ENCODE measurements at places on chromosomes 16 and 17.

- DNase-seq = no peak
Observed at GRCh38 chr16:53529513-53529912, 26.5 kb upstream of the AKTIP start.

- DNase-seq = no peak
Observed at GRCh38 chr17:65418622-65419021, 142.8 kb downstream of the AXIN2 start.

GRCh38 chr17:1473170-1473569 is 17.1 kb upstream of the CRK start:
- DNase-seq = no peak

GRCh38 chr17:67324330-67324729 is 42.0 kb downstream of the PSMD12 start:
- no peak for DNase-seq

- DNase-seq = no peak
Observed at GRCh38 chr17:72145962-72146361, 25.1 kb downstream of the SOX9 start.

- no peak for DNase-seq
Observed at GRCh38 chr17:82979718-82980117, 99.7 kb upstream of the METRNL start.

- DNase-seq = no peak
Observed at GRCh38 chr16:74226338-74226954, 70.2 kb upstream of the PSMD7 start.

DNA sequence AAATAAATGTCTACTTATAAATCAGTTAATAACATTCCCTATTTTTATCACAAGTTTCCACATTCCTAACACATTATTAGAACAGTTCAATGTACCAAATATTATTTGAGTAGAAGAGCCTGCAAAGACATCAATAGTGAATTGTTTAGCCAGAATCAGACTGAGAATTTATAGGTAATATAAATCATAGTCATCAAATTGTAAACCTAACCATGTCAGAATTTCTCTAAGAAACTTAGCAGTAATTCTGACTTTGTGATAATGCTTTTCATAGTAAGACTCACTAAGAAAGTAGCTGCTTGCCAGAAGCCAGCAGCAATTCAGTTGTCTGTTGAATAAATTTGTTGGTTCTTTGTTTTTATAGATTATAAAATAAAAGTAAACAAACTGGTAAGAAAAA is 111.3 kb downstream of the USP32 start:
- DNase-seq = no peak

- DNase-seq = no peak
Observed at GRCh38 chr16:64089697-64090096, 1032.2 kb downstream of the CDH11 start.

GRCh38 chr16:74184839-74185238 is 111.8 kb upstream of the PSMD7 start:
- no peak for DNase-seq

- DNase-seq = no peak
Observed at GRCh38 chr16:67088551-67088950, 21.2 kb upstream of the PHAF1 start.

- peak; percentile 78 for DNase-seq
Observed at GRCh38 chr17:17391668-17392370, 85.0 kb upstream of the MED9 start.

DNA sequence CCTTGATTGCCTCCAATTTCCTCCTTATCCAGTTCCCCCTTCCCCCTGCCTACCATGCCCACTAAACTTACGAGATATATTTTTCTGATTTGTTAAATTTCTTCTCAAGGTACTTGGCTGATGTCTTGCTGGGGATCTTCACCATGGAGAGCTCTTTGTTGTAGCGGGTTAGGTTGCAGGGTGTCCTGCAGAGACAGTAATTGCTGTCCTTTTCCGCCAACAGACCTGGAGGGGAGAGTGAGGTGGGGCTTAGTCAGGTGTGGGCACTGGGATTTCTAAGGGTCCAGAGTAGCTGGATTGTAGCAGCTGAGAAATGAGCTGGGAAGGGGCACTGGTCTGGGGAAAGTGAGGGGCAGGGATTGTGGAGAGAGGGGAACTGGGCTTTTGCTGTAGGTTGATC is 32.1 kb downstream of the SPACA3 start:
- DNase-seq = no peak

DNA sequence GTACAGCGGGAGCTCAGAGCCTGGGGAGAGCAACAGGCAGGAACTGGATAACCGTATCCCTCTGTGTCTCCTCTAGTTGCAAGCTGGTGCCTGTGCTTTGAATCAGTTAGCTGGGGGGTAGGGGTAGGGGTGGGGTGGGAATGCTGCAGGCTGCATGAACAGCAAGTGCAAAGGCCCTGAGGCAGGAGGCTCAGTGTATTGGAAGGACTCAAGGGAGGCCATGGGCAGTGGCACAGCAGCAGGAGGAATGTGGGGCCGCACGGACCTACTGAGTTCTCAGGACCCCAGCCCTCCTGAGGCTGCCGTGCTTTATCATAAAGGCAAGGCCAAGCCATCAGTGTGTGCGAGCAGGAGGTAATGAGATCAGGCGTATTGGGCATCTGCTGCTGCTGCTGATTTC is 3.3 kb downstream of the KATNB1 start:
- no peak for DNase-seq

GRCh38 chr17:78197147-78197832 is 10.1 kb downstream of the AFMID start:
- no peak for DNase-seq

DNA sequence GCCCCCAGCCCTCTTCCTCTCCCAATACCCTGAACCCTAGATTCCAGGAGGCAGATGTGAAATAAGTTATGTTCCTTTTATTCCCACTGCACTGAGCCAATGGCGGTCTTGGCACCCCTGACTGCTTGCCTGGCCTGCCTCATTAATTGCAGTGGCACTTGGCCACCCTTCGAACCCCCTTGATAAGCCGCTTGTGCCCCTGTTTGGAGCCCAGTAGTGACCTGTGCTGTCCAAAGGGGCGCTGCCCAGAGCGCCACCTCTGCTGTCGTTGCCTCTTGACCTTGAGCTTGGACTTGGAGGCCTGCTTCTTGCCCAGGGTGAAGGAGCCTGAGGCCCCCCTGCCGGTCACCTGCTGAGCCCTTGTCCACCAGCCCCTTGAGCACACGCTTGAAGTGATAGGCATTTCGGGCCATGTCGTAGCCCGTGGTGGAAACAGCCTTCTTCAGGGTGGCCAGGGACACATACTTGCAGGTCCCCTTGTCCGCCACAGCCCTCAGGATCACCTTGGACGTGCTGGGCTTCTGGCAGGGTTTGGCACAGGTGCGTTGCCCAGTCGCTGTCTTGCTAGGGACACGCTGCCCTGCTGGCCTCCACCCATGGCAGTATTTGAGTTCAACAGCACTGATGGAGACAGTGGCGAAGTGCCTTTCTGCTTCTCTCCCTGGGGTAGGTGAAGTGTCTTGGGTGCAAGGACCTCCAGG is 5.7 kb downstream of the SGCA start:
- DNase-seq = no peak
